ENCODE measurements at places on chromosomes 5 and 9.

DNA sequence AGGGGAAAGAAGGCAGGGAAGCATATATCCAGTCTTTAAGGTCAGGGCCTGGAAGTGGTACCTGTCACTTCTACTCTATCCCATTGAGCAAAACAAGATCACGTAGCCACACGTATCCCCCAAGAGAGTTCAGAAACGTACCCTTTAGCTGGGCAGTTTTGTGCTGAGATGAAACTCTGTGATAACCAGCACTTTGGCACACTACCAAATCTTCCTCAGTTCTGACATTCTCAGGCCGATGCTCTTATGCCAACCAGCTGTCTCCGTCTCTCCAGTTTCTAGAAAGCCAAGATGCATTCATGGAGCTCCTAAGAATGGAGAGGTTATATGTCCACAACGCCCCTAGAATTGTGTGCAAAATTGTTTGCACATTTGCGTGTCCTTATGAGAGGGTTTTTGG lies 176.6 kb upstream of the MSX2 start:
- DNase-seq = no peak

- DNase-seq = no peak
Observed at GRCh38 chr9:135929656-135930445, 22.5 kb upstream of the CAMSAP1 start.

DNA sequence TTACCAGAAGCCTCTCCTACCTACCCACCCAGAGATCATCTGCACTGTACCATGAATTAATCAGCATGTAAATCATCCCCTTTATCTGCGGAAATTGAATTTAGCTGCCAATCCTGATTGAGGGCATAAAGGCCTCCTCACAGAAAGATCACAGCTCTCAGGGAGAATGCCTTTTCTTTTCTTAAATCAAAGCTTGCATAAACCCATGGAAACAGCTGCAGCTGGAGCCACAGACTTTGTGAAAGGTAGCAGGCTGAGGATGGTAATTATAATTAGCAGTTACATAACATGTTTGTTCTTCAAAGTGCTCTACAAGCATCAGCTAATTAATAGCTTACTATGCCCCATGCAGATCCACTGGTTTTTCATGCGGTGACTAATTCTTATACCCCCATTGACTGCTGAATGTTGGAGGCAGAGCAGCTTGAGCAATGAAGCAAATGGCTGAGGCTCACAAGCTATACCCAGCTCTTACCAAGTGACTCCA lies 54.6 kb downstream of the SUSD1 start:
- no peak for DNase-seq

DNA sequence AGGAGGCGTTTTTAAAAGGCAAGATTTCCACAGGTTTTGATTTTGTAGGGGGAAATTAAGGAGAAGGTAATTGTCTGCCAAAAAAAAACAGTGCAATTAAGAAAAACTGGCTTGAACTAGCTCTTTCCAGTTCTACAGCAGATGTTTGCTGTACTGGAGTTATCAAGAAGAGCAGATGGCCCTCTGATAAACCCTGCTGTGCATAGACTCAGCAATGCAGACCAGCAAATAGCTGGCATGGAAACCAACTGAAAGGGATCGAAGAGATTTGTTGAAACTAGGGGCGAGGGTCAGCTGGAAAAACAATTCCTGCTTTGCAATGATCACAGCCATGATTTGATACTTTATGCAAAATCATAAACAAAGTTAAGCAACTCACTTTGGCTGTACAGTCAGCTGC lies 17.8 kb upstream of the BHMT start:
- no peak for DNase-seq

DNA sequence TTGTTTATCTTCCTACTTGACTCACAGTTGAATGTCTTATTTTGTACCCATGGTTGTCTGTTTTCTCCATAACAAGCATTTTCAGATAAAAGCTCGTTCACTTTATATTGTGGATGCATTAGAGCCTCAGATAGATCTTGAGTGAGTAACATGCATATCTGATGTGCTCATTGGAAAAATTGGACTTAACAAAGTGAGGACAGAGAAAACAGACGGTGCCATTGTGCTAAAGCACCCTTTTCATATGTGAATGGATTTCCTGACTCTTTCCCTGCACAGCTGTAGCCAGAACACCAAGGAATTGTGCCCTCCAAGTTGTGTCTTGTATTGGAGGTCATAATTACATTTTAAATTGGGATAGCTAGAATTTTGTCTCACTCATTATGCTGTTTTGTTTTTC lies 325.8 kb upstream of the MEF2C start:
- DNase-seq = no peak

DNA sequence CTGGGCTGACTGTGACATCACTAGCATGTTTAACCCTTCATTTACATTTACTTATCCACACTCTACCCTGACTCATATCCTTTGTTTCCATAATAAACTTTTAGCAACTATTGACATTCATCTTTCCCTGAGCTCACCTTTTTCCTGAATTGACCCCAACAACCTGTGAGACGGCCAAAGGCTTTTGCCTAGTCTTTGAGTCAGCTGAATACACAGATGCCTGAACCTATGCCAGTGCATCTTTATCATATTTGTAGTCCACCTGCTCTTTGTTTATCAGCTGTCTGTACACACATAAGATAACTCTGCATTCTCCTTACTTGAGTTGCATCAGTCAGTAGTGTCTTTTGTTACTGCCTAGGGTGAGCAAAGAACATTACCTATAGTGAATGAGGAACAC lies 128.5 kb upstream of the HMHB1 start:
- no peak for DNase-seq

DNA sequence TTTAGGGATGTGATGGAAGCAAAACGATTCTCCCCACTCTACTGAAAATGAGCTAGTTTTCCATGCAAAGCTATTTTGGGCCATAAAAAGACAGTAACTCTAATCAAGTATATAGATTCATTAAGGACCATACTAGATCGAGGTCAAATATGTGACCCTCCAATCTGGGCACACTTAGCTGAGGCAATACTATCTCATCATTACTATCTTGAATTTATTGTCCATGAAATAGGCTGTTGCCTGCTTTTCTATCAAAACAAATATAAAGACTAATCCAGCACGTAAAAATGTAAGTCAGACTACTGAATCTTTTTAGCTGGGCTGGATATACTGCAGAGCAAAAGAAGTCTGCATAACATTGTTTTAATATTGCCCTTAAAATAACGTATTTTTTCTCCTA lies 943.1 kb downstream of the NR2F1-AS1 start:
- no peak for DNase-seq

- peak; percentile 30 for DNase-seq
Observed at GRCh38 chr9:8904771-8905515, 1105.4 kb upstream of the DMAC1 start.

GRCh38 chr5:89313804-89314588 lies 431.0 kb upstream of the MEF2C start:
- DNase-seq = peak; percentile 32

GRCh38 chr5:2985718-2986117 lies 234.2 kb upstream of the IRX2 start:
- DNase-seq = no peak

DNA sequence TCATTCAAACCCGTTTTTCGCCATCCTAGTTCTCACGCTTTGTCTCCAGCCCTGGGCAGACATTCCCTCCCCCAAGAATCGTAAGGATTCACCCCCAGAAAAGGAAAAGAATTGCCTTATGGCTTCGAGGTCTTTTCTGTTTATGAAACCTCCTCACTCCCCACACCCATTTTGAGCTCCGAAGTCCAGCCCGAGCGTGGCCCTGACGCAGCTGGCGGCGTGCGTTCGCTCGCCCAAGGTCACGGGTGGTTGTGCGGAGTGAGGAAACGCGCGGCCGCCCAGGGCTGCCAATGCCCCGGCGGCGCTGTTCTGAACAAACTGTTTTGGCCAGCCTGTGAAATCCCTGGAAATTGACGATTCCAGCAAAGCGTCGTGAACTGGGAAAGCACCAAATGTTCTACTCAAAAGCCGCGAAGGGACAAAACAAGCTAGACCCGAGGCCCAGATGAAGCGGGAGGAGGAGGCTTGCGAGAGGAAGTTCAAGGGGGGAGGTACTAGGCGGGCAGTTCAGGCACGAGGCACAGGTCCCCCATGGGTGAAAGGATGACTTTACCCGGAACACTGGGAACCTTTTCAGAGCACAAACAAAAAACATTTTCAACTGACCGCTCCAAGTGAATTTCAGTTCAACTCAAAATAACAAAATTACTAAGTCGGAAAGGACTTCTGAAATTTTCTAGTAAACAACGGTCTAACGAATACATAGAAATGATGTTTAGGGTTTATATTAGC lies 683 bp upstream of the ZFAND5 start:
- peak; percentile 87 for DNase-seq

- DNase-seq = no peak
Observed at GRCh38 chr5:151139015-151139414, 18.6 kb downstream of the ANXA6 start.

- no peak for DNase-seq
Observed at GRCh38 chr5:17019324-17019723, 83.2 kb upstream of the MYO10 start.

DNA sequence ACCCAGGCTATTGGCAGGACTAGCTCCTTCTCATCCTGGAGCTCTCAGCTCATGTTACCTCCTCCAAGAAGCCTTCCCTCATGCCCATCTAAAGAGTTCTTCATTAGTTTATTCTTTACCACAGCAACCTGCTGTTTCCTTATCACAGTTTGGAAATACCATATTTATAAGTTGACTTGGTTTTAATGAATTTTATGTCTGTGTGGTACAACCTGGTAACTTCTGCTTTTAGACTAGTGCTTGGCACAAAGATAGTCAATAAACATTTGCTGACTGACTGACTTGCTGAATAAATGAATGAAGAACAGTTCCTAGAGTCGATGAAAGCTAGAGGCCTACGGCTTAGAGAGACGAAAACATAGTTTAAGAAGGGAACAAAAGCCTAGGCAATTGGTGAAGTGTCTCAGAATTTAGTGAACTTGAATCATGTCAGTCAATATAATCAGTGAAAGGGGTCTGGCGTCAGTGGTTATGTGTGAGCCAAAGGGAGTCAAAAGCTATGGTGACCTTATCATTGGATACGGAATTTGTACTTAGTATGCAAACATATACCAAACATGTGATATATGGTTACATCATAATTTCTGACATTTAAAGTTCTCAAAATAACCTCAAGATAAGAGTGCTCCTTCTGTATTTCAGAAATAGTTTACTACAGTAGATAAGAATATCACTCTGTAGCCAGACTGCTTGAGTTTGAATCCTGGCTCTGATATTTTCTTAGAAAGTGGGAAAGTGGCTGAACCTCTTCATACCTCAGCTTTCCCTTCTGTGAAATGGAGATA lies 239.5 kb downstream of the MCTP1 start:
- no peak for DNase-seq

DNA sequence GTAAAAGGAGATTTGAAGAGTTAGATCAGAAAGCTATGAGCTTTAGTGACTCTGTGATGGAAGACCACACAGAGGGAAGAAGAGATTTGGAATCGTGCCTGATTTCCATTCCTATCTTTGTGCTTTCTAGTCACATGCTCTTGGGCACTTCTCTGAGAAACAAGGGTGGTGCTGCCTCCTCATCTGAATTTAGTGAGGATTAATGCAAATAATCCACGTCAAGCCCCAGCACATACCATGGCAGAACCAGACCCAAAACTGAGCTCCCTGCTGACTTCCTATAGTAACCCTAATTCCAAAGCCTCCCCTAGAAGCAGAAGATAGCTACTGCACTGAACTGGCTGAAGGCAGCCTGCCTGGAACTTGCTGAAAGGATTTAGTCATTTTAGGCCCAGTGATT lies 17.7 kb downstream of the SLC45A2 start:
- no peak for DNase-seq

DNA sequence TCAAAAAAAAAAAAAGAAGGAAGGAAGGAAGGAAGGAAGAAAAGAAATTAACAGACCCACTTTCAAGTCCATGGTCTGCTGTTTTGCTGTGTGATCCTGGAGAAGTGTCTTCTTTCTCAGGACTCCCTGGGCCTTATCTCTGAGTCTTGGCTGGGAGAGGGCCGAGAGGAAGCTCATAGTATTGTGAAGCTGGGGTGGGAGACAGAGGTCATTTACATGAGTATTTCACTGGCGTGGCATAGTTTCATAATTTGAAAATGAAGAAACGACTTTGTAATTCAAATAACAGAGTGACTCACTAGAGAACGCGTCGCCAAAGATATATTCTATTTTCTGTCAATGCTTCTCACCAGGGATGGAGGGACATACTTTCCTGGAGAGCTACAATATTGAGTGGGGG lies 2.4 kb upstream of the C9orf50 start:
- DNase-seq = no peak

DNA sequence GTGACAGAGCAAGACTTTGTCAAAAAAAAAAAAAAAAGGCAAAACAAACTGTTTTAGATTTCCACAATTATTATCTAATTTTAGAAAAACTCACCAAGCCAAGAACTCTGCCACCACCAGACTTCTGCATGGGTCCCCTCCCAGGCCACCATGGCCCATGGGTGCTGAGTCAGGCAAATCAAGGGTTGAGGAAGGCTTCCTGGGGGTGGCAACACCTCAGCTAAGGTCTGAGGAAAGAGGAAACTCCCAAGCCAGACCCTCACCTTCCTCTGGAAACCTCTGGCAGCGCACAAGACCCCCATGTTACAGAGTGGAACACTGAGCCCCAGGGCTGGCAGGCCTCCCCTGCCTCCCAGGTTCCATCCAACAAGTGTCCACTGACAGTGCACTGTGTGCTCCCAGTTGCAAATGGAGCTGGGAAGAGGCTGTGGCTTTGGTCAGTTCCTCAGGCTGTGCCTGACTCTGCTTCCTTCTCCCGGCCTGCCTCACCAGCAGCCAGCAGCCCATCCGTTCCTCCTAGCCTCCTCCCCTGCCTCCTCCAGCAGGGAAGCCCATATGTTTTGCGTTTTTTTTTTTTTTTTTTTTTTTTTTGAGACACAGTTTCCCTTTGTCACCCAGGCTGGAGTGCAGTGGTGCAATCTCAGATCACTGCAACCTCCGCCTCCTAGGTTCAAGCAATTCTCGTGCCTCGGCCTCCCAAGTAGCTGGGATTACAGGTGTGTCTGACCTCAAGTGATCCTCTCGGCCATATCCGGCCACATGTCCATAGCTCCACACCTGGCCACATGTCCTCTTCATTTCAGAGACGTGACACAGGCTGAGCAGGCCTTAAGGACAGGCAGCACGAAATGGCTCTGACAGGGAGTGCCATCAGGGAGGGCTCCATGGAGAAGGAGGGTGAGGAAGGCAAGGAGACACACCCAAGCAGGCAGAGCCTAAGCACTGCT lies 3.5 kb upstream of the SUSD3 start:
- DNase-seq = no peak

DNA sequence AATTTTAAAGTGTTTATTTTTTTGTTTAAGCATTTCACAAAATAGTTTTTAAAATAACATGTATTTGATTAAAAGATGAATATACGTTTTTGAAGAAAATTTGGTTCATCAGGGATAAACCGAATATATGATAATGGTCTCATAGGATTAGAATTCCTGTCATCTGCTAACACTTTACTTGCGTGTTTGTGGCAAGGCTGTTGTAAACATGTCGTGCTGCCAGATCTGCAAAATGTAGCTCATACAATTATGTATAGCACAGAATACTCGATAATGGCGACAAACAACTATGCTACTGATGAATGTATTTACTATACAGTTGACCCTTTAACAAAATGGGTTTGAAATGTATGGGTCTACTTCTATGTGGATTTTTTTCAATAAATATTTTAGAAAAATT lies 7.2 kb upstream of the TXNDC8 start:
- no peak for DNase-seq

GRCh38 chr5:78720227-78720985 lies 71.8 kb upstream of the LHFPL2 start:
- no peak for DNase-seq

Data from right hindlimb (tissue), 1 donor.